T1000 (cell line): ENCODE measurements at places on chromosomes 3 and 15.

- no peak for DNase-seq
Measured at GRCh38 chr3:138688871-138689299, 80.3 kb downstream of the FAIM start.

DNA sequence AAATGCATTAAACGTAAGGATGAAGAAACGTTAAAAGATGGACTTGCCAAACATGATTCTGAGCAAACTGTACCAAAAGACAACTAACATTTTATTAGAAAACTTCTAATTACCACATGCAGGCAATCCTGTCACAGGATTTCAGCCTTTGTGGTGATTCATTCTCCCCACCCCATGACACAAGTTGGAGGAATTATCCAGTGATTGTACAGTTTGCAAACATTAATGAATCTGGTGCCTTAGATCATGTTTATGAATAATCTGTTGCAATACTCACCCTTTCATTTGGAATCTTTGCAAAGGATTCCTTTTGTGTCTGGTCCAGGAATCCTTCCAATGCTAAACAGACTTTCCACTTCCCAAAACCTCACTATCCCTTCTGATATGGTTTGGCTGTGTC, 23.3 kb upstream of the ERC2 start:
- no peak for DNase-seq

GRCh38 chr15:41978534-41978933, 6.2 kb upstream of the EHD4 start:
- DNase-seq = no peak

DNA sequence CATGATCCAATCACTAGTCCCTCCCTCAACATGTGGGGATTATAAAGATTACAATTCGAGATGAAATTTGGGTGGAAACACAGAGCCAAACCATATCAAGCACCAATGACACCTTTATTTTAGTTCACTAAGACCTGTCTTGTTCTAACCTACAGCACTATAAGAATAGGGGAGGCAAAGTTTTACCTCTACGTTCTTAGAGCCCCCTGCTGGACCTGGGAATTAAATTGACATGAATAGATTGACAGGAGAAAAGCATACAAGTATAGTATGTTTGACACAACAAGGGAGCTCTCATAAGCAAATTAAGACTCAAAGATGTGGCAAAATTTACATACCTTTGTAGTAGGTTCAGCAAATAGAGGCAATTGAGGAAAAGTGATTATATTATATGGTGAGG, 974.4 kb upstream of the ALCAM start:
- no peak for DNase-seq

DNA sequence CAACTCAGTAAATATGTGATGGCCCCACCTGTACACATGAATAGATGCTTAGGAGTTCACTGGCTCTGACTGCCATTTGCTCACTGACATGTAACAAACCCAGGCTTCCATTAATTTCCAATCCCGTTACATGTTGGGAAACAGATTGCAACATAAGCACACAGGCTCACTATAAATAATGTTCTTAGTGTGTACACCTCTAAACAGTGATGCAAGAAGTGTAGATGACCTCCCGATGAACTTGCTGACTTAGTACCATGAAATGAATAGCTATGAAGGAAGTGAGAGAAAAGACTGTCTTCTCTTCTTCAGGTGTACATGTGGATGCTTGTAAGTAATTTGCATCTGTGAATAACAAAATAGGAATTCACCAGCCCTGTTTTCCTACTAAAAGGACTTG, 21.4 kb upstream of the FSIP1 start:
- no peak for DNase-seq

GRCh38 chr3:188518416-188518815, 364.5 kb downstream of the LPP start:
- no peak for DNase-seq

GRCh38 chr3:61650719-61651410, 89.5 kb downstream of the PTPRG start:
- no peak for DNase-seq

DNA sequence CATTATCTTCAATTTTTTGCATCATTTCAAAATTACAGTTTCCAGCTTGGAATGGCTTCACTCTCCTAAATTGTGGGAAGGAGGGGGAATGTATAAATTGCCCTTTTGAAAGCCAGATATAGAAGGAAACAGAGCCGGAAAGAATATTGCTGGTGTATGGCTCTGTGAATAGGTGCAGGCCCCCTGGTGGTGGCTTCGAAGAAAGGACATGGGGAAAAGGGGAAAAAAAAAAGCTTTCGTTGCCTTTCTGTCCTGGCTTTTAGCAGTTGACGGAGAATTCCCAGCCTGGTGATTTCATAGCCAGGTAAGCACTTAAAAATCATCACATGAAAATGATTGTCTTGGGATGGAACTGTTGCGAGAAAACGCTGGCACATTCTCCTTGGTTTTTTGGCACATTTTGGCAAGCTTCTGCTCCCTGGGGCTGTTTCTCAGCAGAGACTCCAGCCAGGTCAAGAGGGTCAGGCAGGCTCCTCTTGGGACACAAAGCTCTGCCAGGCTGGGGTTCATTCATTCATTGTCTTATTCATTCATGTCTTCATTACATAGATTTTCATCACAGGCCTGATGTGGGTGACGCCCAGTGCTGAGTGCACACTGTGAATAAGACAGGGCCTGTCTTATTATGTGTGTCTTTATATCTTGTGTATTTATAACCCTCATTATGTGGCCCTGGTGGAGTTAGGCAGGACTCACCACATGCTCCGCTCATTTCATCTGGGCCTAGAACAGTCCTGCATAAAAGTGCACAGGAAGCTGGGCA, 300.0 kb upstream of the TPM1 start:
- DNase-seq = peak; percentile 38

DNA sequence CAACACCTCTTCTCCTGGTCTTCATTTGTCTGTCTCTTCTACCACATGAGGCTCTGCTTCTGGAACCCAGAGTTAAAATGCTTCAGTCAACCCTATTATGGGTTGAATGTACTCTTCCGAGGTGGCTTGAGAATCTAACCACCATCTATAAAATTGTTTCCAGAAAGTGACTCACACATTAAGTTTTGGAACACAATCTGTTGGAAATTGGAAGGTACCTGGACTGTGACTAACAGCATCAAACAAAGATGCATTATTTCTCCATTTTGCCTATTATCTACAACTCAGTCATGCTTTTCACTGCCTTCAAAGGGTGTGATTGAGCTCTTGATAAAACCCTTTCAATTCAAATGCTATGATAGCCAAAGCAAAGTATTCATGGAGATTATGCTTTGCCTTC, 499.0 kb upstream of the SEMA6D start:
- no peak for DNase-seq

- DNase-seq = no peak
Measured at GRCh38 chr3:14347110-14347509, 55.3 kb upstream of the SLC6A6 start.

GRCh38 chr3:137987723-137988122, 22.2 kb upstream of the CLDN18 start:
- no peak for DNase-seq

GRCh38 chr3:129845956-129846355, 47.6 kb downstream of the TMCC1 start:
- DNase-seq = no peak

DNA sequence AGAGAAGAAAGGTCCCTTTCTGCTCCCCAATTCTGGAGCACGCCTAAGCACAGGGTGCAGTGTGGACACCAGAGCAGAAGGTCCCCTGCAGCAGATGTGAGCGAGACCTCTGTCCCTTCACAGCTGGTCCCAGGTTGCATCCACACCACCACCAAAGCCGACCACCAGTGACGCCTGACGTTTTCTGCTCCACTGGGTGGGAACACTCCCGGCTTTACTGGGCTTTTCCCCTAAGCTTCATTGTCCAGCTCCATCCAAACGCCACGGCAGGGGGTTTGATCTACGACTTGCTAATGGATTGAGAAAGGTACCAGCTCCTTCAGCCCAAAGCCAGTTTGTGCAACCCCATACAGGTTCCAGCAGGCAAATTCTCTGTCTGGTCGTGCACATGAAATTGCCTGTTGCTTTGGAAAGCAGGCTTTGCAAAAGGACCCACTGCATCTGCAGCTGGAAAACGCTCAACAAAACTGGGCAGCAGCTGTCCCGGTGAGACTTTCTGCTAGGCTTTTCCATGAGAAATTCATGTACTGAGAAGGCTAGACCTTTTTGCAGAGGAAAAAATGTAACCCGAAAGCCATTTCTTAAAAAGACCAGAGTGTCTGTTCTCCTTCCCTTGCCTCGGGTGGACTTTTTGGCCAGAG, 31.1 kb downstream of the ADAMTS17 start:
- DNase-seq = no peak

DNA sequence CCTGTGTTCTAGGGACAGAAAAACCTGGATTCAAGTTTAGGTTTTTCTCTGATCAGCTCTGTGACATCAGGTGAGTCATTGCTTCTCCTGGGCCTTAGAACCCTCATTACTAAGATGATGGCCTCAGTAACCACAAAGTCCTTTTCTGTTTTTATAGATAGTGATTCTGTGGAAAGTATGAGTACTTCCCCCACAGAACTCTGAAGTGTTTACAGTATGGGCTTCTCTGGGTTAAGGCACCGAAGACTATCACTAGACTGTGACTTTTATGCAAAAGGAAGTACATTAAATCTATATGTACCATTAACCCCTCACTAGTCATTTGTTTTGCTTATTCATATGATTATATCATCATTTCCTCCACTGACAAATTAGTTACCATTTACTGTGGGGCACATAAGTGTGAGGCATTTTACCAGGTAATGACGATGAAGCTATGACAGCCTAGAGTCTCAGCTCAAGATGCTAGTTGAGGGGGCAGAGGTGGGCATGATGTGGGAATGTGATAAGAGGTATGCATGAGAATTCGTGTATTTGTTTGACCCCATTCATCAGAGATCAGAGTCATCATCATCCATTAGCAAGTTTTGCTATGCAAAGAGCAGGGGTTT, 15.0 kb upstream of the RORA start:
- DNase-seq = no peak

DNA sequence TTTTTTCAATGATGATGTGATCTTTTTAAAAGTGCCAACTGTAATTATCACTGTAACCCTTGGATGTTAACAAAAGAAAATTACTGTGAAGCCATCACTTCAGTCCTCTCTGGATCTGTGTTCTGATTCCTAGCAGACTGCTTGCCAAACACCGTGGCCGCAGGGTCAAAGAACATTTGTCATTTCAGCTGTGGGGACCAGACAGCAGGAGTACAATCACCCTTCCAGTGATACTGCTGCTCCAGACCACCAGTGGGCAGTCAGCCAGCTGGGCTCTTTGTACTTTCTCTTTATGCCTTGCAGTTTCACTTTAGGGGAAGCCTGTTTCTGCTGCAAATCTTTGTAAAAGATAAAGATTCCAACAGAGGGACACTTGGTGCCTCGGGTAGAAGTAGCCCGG, 770.0 kb downstream of the GRM7 start:
- no peak for DNase-seq

DNA sequence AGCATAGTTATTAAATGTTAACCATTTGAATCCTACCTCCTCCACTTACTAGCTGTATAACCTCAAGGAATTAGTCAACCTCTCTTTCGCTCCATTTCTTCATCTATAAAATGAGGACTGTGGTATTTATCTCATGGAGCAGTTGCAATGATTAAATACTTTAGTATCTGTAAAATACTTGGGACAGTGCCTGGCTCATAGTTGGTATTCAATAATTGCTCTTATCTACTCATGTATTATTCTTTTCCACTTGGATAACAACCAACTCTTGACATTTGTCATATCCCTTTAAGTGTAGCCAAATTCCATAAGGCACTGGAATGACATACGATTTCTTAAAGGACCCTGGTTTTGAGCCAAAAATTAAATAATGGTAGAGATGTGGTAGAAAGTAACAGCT, 72.0 kb downstream of the FSIP1 start:
- DNase-seq = no peak

DNA sequence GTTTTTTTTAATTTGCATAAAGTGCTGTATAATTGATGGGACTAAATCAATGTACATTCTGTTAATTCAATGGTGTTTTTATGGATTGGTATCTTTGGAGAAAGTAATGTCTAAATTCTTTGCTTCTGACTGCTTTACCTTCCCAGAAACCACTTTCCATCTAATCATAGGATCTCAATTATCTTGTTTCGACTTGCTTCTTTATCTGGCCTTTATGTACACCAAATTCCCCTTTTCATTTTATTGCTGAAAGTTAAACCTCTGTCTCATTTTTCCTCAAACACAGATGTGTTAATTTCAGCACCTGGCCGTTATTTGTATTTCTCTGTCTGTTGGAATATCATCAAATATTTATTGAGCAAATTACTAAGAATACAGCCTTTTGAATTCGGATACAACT, 287.3 kb upstream of the GBE1 start:
- DNase-seq = no peak

GRCh38 chr3:111610612-111611054, 15.5 kb upstream of the ZBED2 start:
- no peak for DNase-seq

DNA sequence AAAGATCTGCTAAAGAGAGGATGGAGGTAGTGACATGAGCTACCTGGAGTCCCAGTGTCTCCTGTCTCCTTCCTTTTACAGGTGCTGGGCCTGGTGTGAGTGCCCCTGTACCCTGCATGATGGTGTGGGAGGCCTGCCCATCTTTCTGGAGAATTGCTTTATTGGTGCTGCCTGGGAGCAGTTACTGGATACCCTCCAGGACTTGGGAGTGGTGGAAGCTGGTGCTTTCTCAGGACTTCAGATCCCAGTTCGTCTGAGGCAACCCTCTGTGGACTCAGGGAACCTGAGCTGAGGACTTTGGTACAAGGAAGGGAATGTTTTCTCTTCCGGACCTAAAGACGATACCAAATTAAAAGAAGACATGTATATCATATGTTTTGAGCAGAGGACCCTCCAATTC, 18.3 kb upstream of the NUDT16 start:
- no peak for DNase-seq

GRCh38 chr15:53037904-53038654, 247.9 kb upstream of the ONECUT1 start:
- no peak for DNase-seq

- DNase-seq = no peak
Measured at GRCh38 chr15:48604567-48604966, 40.9 kb downstream of the FBN1 start.

- peak; percentile 59 for DNase-seq
Measured at GRCh38 chr3:63863150-63864007, at the start of the genes ATXN7 and THOC7. ATXN7 (plus strand) TSS chr3:63863867; CDS start chr3:63912599, 48,732 bp downstream. THOC7 (minus strand) TSS chr3:63863805; CDS start chr3:63863790, 15 bp downstream.

DNA sequence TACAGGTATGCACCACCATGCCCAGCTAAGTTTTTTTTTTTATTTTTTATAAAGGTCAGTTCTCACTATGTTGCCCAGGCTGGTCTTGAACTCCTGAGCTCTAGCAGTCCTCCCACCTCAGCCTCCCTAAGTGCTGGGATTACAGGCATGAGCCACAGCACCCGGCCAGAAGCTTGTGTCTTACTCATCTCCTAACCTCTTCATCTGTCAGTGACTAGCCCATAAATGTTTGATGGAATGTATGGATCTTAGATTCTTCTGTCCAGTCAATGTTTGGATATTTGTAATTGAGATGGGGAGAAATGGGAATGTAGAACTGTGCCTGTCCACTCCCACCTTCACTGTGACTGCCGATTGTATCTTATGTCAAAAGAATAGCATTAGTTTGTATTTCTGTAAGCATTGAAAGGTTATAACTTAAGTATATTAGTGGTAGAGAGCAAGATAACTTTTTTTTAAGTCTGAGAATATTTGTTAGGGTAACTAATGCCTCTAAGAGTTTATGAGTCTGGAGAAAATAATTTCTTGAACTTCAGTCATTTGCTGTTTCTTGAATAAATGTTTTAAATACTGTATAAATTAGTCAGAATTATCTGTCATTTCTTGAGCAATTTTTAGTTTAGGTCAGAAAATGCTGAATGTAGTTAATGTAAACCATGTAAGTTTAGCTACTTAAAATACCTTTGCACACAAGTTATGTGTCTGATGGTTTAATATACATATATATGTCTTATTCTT, 215.3 kb upstream of the CGNL1 start:
- no peak for DNase-seq
